Nucleus accumbens (tissue), 56 donors: ENCODE measurements at places on chromosomes 12 and 14.

- DNase-seq = no peak
These were observed 125.2 kb downstream of the NTF3 start for GRCh38 chr12:5556946-5557673.

GRCh38 chr14:98069712-98070171, 1202.3 kb downstream of the BCL11B start:
- DNase-seq = no peak

GRCh38 chr12:94805749-94806529, 155.6 kb upstream of the TMCC3 start:
- no peak for DNase-seq

DNA sequence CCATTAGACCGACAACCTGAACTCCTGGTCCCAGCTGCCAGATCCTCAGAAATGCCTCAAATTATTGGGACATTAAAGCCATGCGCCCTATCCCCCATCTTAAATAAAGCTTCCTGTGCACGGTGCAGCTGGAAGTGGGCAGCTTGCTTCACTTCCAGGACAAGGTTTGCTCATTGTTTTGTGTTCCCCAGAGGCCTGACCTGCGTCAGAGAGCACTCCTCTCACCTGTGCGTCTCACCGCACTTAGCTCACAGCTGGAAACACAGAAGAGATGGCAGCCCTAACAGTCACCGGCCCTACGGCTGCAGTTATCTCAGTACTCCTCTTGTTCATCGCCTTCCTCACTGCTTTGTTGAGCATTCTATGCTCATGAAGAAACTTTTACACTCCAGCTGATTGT, 135.5 kb downstream of the ANO2 start:
- DNase-seq = no peak

GRCh38 chr12:14418451-14418890, 53.0 kb downstream of the ATF7IP start:
- DNase-seq = no peak

GRCh38 chr14:50373959-50374358, 22.7 kb downstream of the CDKL1 start:
- DNase-seq = no peak

DNA sequence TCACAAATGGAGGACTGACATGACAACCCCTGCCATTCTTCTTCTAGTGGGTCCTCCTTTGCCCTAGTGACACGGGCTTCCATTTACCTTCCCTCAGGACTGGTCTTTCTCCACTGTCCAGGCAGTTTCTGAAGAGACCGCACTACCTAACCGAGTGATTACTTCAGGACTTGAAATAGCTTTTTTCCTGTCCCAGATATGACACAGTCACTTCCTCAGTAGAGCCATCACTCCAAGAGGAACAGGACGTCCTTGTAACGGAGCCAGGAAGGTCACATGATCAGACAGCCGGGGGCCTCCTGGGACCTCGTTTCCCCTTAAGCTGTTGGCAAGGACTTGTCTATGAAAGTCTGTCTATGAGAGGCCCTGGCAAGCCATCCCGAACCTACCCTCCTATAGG, 62.3 kb downstream of the FOS start:
- peak; percentile 39 for DNase-seq

- no peak for DNase-seq
These were observed 158.8 kb downstream of the C12orf42 start for GRCh38 chr12:103336940-103337339.

DNA sequence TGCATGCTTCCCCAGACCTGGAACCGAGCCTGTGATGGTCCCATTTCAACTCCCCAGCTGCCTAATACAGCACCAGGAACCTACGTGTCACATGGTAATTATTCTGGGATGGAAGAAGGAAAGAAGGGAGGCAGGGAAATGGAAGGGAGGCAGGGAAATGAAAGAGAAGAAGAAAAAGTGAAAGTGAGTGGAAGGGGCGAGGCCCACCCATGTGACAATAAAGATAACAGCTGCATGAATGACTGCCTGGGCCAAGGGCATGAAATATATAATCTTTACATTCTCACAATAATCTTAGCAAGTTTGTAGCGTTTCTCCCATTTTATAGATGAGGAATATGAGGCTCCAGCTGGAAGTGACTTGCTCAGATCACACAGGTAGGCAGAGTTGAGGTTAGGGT, 245.0 kb upstream of the PWP1 start:
- no peak for DNase-seq

DNA sequence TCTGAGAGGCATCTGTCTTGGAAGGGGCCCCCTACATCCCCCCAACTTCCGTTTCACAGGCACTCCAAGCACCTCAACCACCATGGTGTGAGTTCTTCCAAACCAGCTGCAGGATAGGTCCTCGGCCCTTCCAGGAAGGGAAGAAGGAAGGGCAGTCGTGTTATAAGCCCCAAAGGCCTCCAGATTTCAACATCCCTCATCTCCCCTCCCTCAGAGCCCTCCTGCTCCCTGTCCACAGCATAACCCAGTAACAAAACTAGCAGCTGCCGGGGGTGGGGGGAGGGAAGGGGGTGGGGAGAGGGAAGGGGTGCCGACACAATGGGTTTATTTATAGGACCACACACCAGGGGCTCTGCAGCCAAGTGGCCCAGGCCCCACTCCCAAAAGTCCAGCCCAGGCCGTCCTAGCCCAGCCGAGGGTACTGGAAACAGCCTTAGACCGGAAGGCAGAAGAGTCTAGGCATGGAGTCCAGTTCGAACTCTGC, 18.3 kb downstream of the NCKAP5L start:
- peak; percentile 39 for DNase-seq

DNA sequence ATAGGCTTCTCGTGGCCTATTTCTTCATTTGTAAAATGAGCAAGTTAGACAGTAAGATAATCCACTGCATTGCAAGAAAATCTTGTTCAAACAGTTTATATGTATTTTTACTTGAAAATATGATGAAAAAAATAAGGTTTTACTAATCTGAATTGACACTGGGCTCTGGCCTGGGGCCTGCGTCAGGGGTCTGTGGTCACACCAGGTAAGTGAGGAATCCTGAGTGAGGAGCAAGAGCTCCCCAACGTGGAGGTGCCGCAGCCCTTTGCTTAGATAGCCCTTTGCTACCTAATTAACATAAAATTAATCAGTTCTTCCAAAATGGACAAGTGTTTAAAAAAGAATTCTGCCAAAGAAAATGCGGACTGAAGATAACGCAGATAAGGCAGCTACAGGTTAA, 39.1 kb upstream of the STAB2 start:
- DNase-seq = no peak

DNA sequence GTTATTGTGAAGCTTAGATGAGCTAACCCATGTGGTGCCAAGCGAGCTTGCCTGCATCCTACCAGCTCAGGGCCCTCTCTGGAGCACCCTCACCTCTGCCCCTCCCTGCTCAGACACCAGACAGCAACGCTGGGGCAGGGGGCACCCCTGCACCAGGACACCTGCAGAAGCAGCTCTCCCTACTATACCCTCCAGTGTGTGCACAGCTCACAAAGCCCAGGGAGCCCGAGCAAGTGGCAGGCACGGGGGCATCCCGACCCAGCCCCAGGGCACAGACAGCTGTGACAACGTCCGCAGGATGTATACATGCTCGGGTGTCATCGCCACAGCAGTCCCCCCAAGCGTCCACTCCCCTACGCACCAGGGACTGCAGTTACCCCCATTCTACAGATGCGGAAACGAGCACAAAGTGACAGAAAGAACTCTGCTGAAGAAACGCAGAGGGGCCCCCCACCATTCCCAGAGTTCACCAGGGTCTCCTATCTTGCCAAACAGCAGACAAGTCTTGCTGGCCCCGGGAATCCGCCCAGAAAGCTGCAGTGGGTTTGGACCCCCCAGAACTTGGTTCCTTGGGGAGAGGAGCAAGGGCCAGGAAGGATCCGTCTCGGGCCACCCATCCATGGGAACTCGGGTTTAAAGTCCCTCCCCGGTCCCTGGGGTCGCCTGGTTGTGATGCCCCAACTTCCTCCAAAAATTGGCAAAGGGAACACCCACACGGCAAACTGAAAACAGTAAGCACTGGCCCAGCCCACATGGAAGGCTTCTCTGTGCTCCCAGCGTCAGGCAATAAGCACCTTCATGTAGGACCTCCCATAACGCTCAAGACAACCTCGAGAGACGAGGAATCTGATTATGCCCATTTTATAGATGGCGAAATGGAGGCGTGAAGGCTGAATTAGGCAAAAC, 12.0 kb downstream of the NCOR2 start:
- no peak for DNase-seq

- no peak for DNase-seq
These were observed 162.2 kb upstream of the EGLN3 start for GRCh38 chr14:34113005-34113511.

DNA sequence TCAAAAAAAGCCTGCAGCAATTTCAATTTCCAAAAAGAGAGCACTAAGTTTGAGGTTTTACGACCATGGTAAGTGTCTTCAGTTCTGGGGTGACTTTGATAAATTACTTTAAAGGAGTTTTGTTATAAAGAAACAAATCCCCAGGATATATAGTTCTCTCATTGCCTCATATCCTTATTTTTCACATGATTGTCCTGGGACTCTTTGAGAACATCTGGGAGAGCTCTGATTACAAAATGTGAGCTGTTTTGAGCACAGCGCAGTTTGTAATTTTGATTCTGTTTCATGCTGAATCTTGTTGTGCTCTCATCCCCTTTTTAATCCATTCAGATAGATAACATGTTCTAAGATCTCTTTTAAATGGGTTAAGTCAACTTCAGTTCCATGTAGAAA, 67.7 kb upstream of the DCN start:
- DNase-seq = no peak

GRCh38 chr14:27409944-27410343, 812.1 kb upstream of the NOVA1 start:
- no peak for DNase-seq

- DNase-seq = no peak
These were observed 10.1 kb downstream of the NUDT4 start for GRCh38 chr12:93387780-93388179.

- DNase-seq = no peak
These were observed 116.5 kb downstream of the TMTC2 start for GRCh38 chr12:82803201-82803600.

DNA sequence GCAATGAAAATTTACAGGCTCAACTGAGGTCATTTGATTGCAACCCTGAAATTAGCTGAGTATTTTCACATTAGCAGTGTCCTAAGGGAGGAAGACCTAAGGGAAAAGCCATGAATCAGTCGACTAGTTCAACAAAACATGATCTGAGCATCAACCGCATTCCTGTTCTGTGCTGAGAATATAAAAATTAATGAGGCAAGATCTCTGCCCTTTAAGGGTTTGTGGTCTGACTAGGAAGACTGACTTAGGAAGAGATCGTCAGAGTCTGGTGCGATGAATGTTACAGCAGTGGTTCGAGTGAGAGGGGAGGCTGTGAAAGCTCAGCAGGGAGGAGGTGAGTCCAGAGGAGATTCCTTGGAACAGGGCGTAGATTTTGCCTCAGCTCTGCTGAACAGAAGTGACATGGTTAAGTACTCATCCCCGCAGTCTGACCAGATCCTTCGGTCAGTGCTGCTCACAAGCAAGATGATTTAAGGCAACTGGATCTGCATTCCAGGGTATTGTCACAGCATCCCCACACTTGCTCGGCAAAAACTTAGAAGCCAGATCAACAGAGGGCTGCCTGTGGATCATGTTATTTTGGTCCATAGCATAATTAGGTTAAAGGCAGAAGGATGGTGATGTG, 49.6 kb downstream of the BMAL2 start:
- DNase-seq = no peak

DNA sequence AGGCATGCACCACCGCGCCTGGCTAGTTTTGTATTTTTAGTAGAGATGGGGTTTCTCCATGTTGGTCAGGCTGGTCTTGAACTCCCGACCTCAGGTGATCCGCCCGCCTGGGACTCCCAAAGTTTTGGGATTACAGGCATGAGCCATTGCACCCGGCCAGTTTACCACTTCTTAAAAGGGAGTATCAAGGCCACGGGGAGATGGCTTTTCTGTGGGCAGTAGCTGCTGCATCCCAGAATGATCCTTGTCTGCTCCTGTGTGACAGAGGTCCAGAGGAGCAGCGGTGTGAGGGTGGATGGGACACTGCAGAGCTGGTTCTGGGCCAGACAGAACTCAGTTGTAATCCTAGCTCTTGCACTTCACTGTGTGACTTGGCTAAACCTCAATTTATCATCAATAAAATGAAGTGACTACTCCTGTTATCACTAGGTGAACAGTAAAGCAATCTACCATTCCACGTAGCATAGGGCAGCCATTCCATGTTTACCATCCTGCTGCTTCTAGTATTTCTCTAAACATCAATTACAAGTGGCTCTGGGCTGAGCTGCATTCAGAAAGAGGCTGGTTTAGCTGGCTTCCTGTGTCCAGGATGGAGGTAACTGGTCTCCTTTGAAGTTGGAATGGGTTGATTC, 3.0 kb upstream of the NPFF start:
- no peak for DNase-seq

GRCh38 chr14:90398841-90399540, 2.2 kb downstream of the CALM1 start:
- no peak for DNase-seq

- DNase-seq = no peak
These were observed 318.1 kb downstream of the SSPN start for GRCh38 chr12:26513363-26514043.

DNA sequence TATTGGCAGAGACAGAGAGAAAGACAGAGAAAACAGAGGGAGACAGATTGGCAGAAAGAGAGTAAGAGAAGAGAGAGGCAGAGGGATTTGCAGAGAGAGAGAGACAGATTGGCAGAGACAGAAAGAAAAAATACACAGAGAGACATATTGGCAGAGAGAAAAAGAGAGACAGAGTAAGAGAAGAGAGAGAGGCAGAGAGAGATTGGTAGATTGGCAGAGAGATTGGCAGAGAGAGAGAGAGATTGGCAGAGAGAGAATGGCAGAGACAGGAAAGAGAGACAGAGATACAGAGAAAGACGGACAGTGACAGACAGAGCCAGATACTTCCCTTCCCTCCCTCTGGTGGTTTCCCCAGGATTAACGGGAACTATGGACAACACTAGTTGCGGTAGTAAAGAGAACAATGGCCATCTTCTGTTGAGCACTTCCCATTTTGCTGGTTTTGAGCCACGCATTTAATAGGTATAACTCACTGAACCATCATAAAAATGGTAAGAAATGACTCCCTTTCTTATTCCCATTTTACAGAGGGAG, 2.6 kb upstream of the NOS1 start:
- no peak for DNase-seq

- no peak for DNase-seq
These were observed 549.2 kb downstream of the GALC start for GRCh38 chr14:87443787-87444186.

- no peak for DNase-seq
These were observed 32.6 kb upstream of the DHRS7 start for GRCh38 chr14:60197629-60198303.

DNA sequence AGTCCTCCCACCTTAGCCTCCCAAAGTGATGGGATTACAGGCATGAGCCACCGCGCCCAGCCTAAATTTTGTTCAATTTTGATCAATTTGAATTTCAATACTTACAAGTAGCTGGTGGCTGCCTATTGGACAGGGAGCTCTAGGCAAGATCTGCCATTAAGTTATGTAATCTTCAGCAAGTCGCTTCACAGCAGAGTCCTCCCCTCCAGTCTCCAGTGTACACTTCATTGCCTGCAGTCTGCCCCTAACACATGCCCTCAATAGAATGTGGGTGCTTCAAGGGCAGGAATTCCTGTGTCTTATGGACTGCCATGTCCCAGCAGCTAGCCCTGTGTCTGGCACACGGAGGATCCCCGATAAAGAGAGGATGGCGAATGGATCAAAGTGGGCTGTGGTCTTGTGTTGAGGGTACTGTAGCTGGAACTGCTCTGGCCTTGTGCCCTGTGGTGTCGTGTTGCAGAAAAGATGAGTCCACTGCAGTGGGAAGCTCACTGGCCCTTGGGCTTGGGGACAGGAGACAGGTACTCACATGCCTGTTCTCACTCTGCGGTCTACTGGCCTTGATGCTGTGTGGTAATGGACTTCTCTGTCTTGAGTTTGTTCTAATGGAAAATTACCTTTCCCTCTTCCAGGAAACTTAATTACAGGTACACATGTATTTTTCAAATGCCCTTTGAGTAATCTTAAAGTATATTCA, 67.6 kb downstream of the TECPR2 start:
- no peak for DNase-seq
